ENCODE measurements at places on chromosomes 4 and X.

GRCh38 chrX:149036086-149036485, 469.0 kb downstream of the IDS start:
- DNase-seq, result no peak

DNA sequence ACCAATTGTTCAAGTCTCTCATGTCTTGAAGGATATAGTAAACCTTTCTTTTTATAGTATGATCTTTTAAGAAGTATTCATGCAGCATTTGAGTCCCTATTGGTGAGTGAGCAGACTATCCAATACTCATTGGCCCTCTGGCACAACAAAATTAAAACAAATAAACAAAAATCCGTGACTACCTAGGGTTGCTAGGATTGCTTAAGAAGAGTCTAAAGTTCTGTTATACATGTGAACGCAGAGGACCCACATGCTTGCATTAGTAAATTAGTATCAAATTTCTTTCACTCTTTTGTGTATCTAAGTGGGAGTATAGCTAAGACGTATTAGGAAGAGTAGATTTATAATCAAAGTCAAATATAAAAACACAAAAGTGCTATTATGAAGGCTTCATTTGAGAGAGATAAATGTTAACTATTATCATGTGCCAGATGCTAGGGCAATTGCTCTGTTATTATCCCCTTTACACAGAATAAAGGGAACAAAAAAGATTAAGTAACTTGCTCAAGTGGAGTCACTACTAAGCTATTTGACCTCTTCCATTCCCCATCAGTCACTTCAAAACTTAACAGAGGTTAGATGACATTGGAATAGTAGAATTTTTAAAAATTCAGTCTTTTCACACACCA, 29.2 kb upstream of the LARP1B start:
- DNase-seq, result no peak

DNA sequence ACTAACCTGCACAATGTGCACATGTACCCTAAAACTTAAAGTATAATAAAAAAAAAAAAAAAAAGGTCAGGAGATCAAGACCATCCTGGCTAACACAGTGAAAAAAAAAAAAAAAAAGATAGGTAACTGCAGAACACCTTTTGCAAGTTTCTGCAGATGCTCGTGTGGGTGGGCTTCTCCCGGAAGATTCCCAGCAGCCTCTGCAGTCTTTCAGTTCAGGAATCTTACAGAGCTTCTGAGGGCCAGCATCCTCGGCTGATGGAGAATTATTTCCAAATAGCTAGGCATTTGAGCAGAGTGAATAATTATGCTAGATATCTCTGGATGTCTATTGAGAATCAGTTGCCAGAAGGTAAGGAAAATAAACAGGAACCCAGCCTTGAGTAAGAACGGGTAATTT, 300.7 kb downstream of the DCTD start:
- no peak for DNase-seq

GRCh38 chrX:11113731-11114130, 2.6 kb downstream of the HCCS start:
- DNase-seq, result no peak

DNA sequence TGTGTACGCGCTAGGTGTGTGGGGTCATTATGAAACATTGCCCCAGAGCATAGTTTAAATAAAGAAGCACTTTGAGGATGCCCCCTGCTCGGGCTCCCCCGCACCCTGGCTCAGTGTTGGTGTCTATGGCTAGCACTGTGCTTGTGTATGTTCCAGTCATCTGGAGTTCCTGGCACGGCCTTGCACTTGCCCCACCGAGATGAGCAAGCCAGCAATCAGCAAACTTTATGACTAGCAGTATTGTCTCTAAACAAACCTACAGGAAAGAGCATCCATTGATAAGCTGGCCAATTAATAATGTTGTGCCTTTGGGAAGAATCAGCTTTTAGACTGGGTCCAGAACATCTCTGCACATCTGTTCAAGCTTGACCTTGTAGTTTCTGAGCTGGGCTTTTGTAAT, 707 bp upstream of the SHROOM4 start:
- DNase-seq, result no peak

DNA sequence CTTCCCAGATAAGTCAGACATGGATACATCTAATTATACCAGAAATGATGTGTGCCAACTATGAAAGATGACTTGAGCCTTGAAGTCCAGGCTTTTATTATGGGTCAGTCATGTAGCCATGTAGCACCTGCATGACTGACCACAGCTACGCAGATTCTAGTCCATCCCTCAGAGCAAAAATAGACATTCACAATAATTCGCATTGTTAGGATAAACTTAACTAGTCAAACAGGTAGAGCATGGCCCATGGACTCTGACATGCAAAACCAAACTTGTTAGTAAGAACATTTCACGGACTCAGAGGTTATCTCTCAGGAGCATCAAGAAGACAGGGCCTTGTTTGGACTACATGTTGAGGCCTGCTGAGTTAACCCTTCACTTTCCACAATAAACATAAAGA, 132.6 kb downstream of the PWWP3B start:
- no peak for DNase-seq

- DNase-seq, result no peak
Measured at GRCh38 chr4:121266982-121267381, 102.9 kb upstream of the TNIP3 start.

- DNase-seq, result no peak
Measured at GRCh38 chr4:141814499-141814898, 178.1 kb downstream of the IL15 start.

GRCh38 chrX:53257670-53258423, 23.5 kb downstream of the IQSEC2 start:
- no peak for DNase-seq

DNA sequence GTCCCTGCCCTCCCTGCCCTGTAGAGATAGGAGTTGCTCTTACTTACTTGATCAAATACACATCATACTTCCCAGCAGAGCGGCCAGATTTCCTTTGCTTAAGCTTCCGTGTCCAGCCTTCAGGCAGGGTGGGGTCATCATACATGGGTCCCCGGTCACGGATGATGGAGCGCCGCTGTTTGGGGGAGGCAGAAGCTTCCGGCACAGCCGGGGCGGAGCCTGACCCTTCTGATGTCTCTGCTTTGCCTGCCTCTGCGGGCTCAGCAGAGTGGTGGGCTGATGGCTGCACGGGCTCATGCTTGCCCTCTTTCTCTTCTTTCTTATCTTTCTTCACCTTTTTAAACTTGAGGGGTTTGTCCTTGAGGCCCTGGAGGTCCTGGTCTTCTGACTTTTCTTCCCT, 12.5 kb upstream of the IRAK1 start:
- DNase-seq, result no peak

DNA sequence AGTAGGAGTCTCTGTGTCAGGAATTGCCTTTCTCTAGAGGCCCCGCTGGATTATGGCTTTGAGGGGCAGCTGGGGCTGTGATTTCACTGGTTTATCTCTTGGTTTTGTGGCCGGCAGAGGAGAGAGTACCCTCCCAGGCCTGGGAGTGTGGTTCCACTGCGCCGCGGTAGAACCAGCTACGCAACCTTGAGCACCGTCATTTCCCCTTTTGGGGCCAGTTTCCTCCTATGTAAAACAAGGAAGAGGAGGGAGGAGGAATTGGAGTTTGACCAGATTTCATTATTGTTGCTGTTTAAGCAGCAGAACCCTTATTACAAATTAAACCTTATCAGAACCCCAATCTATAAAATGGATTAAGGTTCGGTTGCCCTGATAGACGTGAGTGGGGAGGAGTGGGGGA, 4.4 kb downstream of the SOX3 start:
- no peak for DNase-seq

GRCh38 chr4:109278594-109279031, 23.8 kb downstream of the COL25A1 start:
- DNase-seq, result no peak

- DNase-seq, result no peak
Measured at GRCh38 chr4:182147391-182147790, 95.8 kb upstream of the TENM3 start.

DNA sequence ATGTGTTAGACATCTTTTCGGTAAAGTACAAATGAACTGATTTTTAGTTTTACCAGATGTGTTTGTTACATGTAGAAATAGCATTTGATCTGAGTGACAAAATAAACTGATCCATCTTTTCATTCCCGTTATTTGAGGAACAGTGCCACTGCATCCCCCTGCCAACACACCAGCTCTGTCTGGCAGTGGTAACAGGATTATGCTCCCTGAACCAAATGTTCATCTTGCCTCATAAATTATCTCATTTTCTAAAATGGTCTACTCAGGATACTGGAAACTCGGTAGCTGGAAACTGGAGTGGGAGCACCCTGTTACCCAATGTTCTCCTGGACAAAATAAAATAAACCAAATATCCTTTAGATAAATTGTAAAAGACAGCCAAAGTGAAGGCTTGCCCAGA, 171.6 kb downstream of the FAT4 start:
- DNase-seq, result no peak

GRCh38 chr4:34094114-34094513, 2150.2 kb downstream of the ARAP2 start:
- DNase-seq, result no peak

DNA sequence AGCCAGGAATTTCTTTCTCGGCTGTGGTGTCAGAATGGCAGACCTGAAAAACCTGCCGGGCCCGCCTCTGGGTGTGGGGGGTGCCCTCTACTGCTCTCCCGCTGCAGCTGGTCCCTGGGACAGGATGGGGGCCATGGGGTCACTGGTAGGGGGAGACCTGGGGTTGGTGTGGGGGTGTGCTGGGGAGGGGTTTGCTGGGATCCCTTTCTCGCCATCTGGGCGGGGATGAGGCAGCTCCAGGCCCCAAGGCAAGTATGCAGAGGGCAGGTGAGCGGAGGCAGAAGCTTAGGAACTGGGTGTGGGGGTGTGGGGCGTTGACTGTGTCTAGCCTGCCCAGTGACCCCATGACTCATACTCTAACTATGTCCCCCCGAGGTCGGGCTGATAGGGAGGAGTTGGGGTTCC, 884 bp downstream of the CCDC120 start:
- DNase-seq, result no peak

GRCh38 chr4:142354794-142355420, 491.2 kb downstream of the INPP4B start:
- DNase-seq, result no peak

DNA sequence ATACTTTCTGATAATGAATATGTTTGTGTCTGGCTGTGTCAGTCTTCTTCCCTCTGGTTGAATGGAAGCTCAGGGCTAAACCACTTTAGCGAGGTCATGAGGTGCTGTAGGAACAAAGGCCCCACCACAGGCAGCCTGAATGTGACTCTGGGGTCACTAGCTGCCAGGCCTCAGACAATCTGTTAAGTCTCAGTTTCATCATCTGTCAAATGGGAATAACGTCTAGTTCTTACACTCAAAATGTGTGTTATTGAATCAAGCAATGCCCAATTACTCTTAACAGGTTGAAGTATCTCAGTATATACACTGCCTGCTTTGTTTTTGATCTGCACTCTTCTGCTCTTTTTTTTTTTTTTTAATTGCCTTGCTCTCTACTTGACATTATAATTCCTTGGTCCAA, 148.6 kb downstream of the STK32B start:
- DNase-seq, result no peak

- no peak for DNase-seq
Measured at GRCh38 chrX:21645431-21645830, 12.7 kb downstream of the KLHL34 start.

- DNase-seq, result no peak
Measured at GRCh38 chr4:24570574-24571236, 13.6 kb downstream of the DHX15 start.

GRCh38 chr4:141220271-141220670, 424 bp upstream of the ZNF330 start:
- no peak for DNase-seq

DNA sequence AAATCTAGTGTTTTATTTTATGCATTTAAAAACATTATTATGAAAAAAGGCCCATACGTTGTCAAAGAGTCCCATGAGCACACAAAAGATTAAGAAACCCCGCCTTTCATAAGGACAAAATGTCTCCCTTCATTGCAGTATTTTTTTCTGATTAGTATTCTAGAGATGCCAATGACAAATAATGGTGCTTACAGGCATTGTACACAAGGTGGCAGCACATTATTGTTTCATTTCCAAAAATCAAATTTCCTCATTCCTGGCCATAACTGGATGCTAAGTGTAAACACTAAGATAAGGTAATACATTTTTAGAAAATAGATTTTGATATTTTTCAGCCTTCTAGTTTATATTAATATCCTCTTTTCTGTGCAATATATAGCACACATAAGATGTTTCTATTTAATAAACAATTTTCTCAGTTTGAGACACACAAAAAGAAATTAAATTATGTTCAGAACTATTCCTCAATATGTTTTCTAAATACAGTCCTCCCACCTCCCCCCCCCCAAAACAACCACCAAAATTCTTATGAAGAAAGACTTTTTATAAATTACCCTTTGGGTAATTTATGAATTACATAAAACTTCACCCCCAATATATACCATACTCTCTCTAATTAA, 47.7 kb downstream of the TIGD2 start:
- no peak for DNase-seq

- no peak for DNase-seq
Measured at GRCh38 chr4:13866881-13867280, 239.4 kb upstream of the BOD1L1 start.

DNA sequence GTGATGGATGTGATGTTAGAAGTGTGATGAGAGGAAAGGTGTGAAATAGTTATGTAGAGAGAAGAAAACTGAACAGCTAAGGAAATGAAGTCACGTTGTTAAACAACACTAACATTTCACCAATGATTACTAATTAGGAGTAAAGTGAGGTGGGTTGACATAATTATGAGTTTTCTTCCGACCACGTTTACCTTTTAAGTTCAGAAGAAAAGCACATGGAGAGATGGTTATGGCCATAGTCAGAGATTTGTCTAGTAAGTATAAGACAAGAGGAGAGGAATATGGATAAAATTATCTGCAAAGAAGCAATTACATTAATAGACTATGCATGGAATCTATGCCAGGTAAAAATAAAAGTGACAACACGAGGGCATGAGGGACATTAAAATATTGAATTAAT, 551.3 kb upstream of the TECRL start:
- no peak for DNase-seq

DNA sequence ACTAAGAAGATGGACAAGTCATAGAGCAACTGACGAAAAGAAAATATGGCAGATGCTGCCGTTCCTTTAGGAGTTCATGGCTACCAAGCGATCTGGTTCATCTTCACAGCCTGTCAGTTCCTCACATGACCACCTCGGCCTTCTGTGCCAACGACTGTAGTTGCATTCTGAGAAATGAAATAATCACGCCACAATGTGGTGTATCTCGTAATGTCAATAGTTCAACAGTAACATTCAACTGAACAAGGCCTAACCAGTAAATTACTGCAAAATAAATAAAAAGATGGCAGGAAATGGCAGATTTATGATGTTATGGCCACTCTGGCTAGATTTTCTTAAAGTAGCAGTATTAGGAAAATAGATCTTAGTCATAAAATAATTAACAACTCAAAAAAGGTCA, 4.4 kb downstream of the GPRIN3 start:
- DNase-seq, result peak; percentile 41

DNA sequence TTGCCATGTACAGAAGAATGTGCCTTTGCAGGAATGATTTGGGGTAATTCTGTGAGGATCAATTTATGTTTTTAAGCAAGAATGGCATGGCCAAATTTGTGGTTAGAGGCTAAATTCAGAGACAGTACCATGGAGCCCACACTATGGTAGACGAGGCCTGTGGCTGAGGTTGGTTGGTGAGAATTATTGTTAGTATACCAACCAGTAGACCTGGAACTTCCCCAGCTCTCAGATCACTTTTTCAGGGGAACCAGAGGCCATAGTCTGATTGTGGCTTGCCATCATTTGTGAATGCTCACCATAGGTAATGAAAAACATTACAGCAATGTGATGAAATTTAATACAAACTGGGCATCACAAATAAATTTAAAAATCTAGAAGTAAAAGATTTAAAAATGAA, 56.3 kb downstream of the SHISA3 start:
- DNase-seq, result no peak

Measured in activated CD4-positive, alpha-beta T cell treated with anti-CD3 and anti-CD28 coated beads, Interleukin-2, amount 50 U/mL, for 4 hours (primary cell).